Cardiac muscle cell (in vitro differentiated cells and primary cell): ENCODE measurements at places on chromosomes 2 and 18.

GRCh38 chr2:63819765-63820717 lies 21.7 kb upstream of the UGP2 start:
- DNase-seq: no peak

DNA sequence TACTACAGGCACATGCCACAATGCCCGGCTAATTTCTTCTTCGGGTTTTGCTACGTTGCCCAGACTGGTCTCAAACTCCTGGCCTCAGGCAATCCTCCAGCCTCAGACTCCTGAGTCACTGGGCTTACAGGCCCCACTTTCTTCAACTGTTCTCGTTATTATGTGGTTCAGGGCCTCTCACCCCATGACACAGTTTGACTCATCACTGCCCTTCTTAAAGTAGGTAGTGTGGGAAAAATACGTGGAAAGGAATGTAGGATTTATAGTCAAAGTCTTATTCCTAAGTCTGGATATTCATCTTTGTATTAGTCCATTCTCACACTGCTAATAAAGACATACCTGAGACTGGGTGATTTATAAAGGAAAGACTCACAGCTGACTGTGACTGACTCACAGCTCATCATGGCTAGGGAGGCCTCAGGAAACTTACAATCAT lies 19.4 kb downstream of the CENPA start:
- no peak for DNase-seq

- DNase-seq: no peak
Observed at GRCh38 chr2:236572482-236572881, 2.9 kb downstream of the ACKR3 start.

GRCh38 chr2:131093696-131094462 lies 619 bp upstream of the FAM168B start:
- no peak for DNase-seq

GRCh38 chr2:206095536-206096332 lies 9.8 kb upstream of the INO80D start:
- no peak for DNase-seq

- peak; percentile 96 for DNase-seq
Observed at GRCh38 chr2:43540021-43540779, 55.6 kb downstream of the THADA start.

DNA sequence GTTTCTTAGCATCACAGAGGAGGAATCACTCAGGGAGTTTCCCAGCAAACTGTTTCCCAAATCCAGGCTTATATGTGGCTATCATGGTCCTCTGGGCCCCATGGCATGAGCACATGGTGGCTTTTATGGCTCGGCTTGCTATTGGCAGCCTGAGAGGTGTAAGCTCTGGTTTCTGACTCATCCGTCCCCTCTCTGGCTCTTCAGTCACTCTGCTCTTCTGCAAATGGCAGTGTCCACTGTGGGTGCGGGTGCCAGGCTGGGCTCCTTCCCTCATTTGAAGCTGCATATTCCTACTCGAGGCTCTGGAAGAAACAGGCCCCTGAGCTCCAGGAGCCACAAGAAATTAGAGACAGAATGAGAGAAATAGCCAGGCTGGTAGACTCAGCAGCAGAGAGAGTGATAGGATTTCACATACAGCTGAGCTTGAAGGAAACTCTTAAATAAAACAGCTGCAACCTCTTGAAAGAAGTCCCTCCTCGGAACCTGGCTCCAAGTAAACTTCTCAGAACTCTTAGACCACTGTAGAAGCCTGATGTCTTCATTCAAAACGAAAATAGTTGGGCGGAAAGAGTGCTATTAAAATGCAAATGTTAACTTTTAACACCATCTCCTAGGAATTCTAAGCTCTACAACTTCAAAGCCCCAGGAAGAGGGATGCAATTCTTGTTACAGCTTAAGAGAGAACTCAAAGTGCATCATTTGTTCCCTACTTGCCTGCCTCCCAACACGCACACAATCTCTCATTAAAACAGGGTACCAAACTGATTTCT lies 212.6 kb upstream of the SP5 start:
- DNase-seq: no peak

GRCh38 chr18:56188529-56189275 lies 449.7 kb downstream of the TXNL1 start:
- DNase-seq: no peak

DNA sequence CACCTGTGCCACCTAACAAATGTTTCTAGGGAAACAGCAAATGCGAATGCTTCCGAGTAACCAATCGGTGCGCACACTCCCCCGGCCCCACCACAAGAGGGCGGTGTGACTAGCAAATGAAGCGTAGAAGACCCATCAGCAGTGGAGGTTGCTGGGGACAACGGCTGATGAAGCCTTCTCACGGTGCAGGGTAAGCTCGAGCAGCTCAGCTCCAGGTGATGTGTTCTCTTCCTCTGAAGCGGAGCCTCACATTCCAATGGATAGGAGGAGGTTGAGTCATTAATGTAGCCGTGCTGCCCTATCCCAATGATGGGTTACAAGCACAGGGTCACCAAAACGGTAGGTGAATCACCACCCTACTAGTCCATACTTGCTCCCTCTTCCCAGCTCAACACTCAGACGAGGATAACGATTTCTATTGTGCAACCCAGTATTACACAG lies 127.6 kb upstream of the TWIST2 start:
- no peak for DNase-seq

GRCh38 chr2:28445448-28446258 lies 50.2 kb upstream of the PLB1 start:
- DNase-seq: peak; percentile 89

DNA sequence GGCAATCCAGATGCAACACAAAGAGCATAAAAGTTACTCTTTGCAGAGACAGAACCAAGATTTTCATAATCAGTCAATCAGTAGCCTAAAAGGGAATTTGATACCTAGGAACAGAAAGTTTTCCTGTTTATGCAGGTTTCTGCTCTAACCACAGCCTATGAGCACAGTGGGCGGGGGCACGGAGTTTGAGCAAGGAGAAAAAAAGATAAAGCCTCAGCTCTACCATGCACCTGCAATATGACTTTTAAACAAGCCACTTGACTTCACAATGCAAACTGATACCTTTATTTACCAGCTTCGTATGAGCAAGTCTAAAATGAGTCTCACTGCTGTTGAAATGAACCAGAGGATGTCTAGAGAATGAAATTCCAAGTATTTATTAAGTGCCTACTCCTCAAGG lies 5.6 kb upstream of the LRATD1 start:
- no peak for DNase-seq

DNA sequence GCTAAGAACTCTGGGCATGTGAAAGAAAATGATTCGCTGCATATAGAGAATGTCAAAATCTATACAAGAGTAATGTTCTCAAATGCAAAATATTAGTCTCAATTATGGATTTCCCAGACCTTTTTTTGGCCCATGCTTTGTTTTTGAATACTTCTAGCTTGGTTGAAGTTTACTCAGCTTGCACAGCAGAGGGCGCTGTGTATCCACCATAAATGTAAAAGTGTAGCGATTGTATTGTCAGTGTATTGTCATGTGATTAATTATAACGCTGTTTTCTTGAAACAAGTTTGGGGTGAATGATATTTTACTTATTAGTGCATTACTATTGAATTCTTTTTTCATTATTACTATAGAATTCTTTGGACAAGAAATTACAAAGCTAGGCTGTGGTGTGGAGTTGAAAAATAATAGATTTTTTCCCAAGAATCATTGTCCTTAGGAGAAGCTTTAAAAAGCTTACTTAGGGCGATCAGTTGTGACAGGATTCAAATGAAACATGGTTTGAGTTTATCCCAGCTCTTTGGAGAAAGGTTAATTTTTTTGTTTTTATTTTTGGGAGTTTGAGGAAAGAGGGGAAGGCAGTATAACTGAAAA lies 98.3 kb downstream of the PIK3C3 start:
- DNase-seq: peak; percentile 52

DNA sequence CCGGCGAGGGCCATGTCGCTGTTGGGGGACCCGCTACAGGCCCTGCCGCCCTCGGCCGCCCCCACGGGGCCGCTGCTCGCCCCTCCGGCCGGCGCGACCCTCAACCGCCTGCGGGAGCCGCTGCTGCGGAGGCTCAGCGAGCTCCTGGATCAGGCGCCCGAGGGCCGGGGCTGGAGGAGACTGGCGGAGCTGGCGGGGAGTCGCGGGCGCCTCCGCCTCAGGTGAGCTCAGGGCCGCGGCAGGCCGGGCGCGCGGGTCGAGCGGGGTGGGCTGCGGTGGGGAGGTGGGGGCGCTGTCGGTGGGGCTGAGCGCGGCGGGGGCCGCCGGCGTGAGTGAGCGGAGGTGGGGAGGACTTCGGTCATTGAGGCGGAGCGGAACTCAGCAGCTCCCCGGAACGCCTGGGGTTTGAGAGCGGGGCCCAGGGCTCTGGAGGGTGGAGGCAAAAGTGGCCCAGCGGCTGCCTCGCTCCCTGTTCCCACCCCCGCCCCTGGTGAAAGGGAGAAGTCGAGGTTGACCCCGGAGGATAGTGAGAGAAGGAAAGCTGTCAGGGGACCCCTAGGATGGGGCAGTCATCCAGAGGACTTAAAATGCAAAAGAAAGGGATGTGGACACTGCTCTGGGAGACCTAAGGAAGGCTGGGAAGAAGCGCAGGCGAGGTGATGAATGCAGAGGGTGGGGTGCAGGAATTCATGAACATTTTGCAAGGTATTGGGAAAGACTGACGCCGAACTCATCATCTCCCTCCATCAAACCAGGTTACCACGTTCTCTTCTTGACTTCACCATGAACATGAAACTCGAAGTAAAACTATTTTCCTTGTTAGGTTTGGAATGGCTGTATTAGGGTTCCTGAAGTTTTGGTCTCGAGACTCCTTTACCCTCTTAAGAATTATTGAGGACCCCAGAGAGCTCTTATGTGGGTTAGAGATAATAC lies 633 bp downstream of the MALT1 start:
- DNase-seq: peak; percentile 82

DNA sequence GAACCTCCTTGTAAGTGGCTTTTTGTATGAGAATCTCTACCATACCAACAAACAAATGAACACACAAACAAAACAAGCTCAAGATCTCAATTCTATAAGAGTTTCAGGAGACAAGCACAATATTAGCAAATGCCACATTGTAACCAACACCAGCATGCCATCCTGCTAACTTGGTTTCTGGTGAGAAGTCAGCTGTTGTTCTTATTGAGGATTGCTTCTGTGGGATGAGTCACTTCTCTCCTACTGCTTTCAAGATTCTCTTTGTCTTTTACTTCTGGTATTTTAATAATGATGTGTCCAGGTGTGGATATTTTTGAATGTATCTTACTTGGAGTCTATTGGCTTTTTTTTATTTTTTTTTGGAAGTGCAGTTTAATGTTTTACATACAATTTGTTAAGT lies 131.7 kb downstream of the BCL2L11 start:
- DNase-seq: no peak

GRCh38 chr18:27921904-27922751 lies 254.8 kb downstream of the CDH2 start:
- DNase-seq: peak; percentile 27

DNA sequence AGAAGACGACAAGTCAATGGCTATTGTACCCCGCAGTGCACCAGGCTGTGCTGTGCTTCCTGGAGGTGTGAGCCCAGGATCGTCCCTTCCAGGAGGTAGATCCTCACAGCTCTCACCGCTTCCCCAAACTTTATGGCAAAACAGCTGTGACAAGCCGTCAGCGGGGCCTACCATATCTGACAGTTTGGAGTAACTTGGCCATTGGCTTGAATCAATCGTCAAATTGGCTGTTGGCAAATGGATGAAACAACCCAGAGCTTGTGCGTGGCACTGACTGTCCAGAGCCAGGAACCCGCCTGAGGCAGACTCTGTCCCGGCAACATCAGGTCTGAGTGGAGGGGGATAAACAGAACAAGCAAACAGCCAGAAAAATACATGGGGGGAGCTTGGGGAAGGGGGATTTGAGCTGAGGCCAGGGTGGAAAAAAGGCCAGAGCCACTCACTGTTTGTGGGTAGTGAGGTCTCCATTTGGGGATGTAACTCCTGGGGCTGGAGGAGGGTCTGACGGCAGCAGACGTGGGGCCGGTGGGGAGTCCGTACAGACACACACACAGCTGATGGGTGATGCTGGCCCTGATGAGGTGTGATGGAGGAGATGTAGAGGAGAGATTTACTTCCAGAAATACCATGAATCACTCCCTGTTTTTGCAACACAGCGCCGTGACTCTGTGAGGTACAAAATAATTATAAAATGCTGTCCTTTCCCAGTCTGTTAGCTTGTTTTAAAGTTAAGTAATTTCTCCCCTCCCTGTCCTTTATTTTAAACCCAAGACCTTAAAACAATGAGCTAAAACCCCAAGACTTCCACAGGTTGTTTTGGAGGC lies 174.8 kb downstream of the TWIST2 start:
- DNase-seq: no peak

DNA sequence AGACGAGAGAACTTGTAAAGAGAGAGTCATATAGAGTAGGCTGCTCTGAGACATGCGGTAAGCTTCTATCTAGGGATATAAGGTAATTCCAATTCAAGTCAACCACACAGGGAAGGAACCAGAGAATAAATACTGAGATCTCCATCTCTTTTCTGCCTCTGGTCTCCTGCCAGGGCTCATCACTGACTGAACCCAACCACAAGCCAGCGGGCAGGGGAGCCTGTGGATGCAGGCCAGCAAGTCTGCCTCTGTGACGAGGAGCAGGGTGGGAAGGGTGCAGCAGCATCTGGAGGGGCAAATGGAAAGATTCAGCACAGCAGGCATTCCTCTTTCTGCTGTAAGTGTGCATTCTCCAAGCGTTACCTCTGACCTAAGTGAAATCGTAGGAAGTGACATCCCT lies 82.2 kb downstream of the ICOS start:
- no peak for DNase-seq

- DNase-seq: no peak
Observed at GRCh38 chr2:67671464-67672450, 274.6 kb downstream of the ETAA1 start.

DNA sequence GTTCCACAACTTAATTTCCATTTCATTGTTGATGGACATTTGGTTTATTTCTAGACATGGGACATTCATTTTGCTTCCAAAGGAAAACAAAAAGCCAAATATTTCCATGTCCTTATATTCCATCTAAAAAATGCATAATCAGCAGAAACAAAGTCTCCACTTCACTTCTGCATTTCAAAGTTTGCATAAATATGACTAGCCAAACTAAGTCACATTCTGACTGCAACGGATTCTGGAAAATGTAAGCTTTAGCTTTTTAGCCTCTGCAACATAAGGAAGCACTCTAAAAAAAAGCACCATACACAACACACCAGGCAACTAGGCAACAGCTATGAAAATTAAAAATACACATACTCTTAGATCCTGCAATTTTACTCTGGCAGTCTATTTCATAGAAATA lies 135.3 kb downstream of the ETAA1 start:
- no peak for DNase-seq

DNA sequence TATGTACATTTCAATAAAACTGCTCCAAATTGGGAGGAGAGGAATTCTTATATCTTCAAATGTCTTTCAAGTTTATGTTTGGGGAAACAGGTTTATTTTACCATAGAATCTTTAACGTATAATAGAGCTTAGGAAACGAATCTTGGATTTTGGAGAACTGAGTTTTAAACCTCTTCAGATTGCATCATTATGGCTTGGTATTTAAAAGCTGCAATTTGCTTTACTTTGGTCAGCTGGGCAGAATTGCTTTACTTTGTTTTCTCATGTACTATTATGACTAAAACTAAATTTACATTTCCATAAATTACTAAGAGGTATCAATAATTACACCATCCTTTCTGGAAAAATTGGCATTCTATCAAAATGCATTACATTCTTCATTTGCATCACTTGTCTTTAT lies 54.6 kb downstream of the BAZ2B start:
- no peak for DNase-seq
